ENCODE measurements at places on chromosomes 6 and 20.
A peak's percentile ranks its signal among the peaks of the same experiment; 100 is the strongest.

DNA sequence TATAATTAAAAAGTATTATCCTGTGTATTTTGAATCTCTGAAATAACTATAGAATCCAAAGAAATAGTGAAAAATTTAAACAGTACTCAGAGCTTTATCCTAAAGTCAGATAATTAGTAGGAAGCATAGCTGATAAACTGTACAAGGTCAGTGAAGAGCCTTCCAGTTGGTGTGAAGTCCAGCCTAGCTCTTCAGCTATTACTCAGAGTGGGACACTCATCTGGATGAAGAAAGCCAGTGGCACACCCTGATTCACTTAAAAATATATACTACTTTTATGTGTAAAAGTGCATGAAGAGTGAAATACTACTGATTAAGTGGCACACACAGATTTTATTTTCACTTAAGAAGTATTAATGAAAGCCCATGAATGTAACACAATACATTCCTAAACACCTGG lies 3.1 kb downstream of the IFNGR1 start:
- DNase-seq: no peak

GRCh38 chr20:38536310-38536709 lies 44.7 kb upstream of the ADIG start:
- DNase-seq: no peak

- no peak for DNase-seq
These were observed 139.5 kb downstream of the BCAS1 start for GRCh38 chr20:53930651-53931504.

GRCh38 chr20:50991076-50991475 lies 31.8 kb downstream of the KCNG1 start:
- no peak for DNase-seq

GRCh38 chr20:53693262-53693871 lies 99.7 kb upstream of the ZNF217 start:
- DNase-seq: no peak

GRCh38 chr20:45998761-45999160 lies 9.9 kb upstream of the MMP9 start:
- no peak for DNase-seq

DNA sequence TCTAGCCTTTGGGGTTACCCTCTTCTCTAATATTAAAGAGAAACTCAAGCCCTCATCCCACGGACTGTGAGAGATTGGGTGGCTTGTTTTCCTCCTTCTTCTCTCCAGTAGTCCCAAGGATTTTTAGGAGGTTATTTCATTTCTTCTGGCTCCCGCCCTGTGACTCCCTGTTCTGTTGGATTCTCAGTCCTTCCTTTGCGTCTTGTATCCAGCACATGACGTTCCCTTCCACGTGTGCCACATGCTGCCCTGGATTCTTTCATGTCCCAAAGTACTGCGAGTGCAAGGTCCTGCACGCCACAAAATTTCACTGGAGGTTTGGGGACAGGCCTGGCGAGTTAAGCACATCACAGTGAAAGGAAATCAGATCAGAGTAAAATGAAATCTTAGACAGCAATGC lies 213.4 kb downstream of the PACRG start:
- DNase-seq: no peak

- peak; percentile 17 for DNase-seq
These were observed 22.2 kb downstream of the TNXB start for GRCh38 chr6:32086661-32087573.

- DNase-seq: no peak
These were observed 117.6 kb upstream of the SLC2A12 start for GRCh38 chr6:134169871-134170486.

DNA sequence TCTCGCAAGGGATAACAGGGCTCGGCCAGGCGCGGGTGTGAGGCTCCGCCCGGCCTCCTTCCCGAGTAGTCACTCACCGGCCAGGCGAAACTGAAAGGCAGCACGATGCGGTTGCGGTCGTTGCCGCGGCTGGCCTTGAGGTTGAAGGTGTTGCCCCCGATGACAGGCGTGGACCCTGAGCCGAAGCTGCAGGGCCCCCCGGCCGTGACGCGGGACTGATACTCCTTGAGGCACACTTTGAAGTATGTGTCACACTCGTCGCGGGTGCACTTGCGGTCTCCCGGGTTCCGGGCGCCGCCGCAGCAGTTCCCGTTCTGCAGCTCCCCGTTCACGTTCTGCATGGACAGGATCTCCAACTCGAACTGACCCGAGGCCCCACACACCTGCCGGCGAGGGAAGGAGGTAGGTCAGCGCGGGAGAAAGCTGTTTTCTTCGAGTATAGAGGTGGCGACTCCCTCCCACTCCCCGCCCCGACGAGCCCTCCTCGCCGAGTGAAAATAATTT lies 1.1 kb downstream of the JAG1 start:
- DNase-seq: no peak

DNA sequence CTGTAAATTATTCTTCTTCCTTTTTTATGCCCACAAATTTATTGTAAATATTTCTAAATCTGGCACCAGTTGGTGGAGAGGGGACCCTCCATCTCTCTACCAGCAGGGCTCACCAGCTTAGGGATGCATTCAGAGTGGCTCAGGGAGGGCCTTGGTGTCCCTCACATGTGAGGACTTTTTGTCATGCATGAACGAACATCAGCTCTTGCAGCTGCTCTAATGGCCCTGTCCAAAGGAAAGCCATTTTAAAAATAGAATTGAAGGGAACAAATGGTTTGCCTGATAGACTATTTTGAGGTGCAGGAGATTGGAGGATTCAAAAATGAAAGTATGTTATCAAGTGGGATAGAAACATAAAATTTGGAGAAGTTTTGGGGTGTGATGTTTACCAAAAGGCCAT lies 37.5 kb upstream of the KLHL31 start:
- DNase-seq: no peak

GRCh38 chr20:1154691-1155090 lies 30.1 kb downstream of the TMEM74B start:
- no peak for DNase-seq

DNA sequence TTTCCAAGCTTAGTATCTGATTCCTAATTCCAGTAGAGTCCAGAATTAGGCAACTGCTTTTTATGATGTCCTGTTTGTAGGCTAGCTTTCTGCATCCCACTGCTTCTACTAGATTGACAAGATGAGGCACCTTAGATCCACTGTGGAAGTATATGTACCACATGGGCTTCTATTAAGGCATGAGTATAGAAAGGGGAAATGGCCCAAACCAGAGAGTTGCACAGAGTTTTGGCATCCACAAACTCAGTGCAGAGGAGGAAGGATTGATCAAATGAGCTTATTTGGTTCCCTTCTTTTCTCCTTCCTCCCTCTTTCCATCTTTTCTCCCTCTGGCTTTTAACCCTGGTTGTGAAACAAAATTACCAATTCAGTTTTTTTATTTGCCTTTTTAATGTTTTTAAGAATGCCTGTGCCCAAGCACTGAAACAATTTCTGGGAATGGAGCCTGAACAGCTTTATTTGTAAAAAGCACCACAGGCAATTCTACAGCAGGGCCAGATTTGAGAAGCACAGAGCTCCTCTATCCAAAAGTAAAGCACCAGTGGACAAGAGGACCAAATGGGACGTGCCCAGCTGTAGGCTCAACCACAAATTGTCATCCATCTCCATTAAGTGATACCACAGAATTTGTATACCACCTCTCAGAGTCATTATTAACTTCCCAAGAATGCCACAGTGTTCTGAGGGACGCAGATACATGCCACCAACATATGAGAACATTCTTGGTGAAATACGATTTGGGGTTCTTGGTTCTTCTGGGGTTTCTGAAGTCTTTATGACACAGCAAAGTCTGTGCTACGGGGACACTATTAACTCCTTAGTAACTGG lies 969.1 kb downstream of the KIF16B start:
- DNase-seq: no peak

- DNase-seq: no peak
These were observed 14.5 kb downstream of the TMX4 start for GRCh38 chr20:8005033-8005432.

DNA sequence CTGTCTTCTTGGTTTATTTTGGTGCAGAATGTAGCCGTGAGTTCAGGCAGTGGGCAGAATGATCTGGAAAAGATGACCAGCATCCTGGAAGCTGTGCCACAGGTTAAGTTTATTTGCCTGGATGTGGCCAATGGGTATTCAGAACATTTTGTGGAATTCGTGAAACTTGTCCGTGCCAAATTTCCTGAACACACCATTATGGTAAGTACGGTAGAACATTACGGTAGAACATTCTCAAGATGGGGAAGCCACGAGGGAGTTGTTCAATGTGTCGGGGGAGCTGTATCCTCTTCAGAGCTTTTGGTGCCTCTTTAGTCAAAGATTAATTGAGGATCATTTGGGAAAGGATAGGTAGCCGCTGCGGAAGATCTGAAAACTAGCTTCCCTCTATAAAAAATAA lies 16.1 kb downstream of the GMPR start:
- no peak for DNase-seq

GRCh38 chr6:6565069-6565468 lies 23.5 kb upstream of the LY86 start:
- DNase-seq: no peak

DNA sequence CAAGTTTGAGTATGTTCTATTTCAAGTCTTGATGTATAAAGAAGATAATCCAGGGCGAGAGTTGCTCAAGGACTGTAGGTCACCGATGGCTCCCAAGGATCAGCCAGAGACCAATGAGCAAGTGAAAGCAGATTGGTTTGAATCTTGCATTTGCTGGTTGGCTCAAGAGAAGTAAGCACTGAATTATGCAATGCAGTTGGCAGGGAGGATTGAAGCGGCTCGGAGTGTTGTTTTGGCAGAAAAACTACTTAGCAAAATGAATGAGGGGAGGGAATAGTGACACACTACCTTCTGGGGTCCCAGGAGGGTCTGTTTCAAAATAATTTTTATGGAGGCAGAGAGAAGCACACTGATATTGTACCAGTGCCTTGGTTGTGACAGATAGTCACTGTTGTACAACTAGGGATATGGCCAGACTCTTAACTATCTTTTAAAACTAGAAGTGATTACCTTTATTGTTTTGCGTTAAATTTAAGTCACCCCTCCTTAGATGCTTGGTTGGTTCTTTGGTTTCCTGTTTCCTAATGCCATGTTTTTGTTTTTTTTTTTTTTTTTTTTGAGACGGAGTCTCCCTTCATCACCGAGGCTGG lies 15.7 kb downstream of the SASH1 start:
- DNase-seq: no peak

GRCh38 chr20:44615169-44615791 lies 32.9 kb downstream of the PKIG start:
- DNase-seq: no peak

DNA sequence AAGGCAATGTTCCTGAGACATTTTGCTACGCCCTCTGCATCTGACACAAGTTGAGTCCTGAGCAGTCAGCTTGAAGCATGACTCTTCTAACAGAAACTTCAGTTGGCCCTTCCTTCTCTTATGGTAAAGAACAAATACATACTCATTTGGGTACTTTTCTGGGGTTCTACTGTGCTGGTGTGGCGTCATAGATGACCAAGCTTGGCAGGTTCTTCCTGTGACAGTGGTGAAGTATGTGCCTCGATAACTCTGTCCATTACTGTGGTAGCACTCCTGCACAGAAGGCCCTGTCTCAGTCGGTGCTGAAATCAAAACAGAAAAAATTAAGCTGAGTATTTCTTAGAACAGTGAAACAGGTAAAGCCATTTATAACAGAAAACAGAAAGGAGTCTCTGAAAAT lies 152.5 kb downstream of the SLC22A3 start:
- no peak for DNase-seq

- DNase-seq: no peak
These were observed 35.5 kb upstream of the MRAP2 start for GRCh38 chr6:83998021-83998584.

- DNase-seq: no peak
These were observed 71.7 kb upstream of the GTSF1L start for GRCh38 chr20:43798291-43799149.

DNA sequence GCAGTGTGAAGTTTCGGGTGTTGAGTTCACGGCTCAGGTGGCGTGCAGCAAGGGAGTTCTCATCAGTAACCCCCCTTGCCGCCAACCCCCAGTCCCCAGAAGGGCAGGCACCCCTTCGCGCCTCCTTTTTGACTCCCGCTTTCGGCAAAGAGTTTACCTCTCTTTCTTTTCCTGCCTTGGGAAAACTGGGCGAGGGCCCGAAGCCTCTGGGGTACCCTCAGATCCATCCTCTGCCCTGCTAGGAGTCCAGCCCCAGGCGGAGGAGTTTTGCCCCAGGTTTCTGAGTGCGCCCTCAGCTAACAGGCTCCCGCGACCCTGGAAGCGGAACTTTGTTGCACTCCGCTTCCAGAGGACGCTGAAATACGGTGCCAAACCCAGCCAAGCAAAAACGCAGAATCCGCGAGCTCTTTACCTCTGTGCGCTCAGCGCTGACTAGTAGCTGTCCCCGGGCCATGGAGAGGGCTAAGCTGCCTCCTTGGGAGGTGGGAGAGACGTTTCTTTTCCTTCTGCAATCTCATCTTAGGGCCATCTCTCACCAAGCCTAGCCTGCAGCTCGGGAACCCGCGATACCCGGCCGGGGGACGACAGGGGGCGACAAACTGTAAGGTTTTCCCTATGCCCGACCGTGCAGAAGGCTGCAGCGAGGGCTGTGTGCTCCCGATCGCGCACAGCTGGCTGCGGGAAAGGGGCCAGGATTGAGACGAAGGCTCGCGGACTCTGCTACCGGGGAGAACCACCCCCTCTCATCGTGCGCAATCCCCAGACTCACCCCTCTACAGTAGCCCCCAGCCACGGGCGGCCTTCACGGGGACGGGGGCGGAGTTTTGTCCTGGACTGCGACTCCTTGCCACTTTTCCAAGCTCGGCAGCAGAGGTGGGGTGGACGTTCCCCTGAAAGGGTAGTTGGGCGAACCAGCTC lies 2.7 kb upstream of the PAX1 start:
- no peak for DNase-seq

GRCh38 chr6:137641474-137642077 lies 147.4 kb upstream of the OLIG3 start:
- DNase-seq: peak; percentile 32

DNA sequence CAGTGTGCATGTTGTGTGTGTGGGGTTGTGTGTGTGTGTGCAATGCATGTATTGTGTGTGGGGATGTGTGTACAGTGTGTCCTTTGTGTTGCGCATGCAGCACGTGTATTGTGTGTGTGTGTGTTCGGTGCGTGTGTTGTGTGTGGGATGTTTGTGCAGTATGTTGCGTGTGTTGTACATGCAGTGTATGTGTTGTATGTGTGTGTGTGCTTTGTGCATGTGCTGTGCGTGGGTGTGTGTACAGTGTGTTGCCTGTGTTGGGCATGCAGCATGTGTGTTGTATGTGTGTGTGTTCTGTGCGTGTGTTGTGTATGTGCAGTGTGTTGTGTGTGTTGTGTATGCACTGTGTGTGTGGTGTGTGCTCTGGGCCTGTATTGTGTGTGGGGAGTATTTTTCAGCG lies 52.7 kb downstream of the CDH4 start:
- DNase-seq: no peak

All from amygdala (tissue), 56 donors.